Activated effector memory CD4-positive, alpha-beta T cell treated with anti-CD3 and anti-CD28 coated beads, Interleukin-2, amount 50 U/mL, for 16 hours (primary cell): ENCODE measurements at places on chromosomes 13 and 19.

- no peak for DNase-seq
These were observed 168.6 kb downstream of the POSTN start for GRCh38 chr13:37429976-37430375.

- DNase-seq, result no peak
These were observed 27.2 kb downstream of the ADPRHL1 start for GRCh38 chr13:113425941-113426590.

DNA sequence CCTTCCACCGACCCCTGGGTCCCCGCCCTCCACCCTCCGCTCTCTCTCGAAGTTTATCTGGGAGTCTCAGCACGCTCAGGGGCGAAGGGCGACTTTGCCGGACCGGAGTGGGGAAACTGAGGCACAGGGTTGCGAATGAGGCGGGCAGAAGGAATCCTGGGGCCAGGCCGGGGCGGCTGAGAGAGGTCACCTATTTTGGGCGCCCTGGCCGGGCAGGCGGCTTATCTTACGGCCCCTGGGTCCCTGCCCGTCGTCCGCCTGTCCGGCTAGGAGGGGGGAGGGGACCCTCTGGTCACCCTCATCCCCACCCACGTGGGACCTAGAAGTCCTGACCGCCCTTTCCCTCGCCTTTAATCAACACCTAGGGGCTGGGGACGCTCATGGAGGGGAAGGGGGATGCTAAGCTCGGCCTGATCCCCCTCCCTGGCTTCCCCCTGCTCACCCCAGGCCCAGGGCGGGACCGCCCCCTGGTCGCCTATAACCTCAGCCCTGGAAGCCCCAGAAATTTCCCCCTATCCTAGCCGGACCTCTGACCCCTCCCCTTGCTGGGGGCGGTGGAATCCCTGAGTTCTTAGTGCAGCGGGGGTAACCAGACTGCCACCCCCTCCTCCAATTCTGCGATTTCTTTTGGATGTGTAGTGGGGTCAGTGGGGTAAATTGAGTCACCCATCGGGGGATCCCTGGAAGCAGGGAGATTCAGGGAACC, 556 bp downstream of the TRIP10 start:
- DNase-seq, result no peak

- no peak for DNase-seq
These were observed 414.9 kb downstream of the COG6 start for GRCh38 chr13:40070357-40070756.

DNA sequence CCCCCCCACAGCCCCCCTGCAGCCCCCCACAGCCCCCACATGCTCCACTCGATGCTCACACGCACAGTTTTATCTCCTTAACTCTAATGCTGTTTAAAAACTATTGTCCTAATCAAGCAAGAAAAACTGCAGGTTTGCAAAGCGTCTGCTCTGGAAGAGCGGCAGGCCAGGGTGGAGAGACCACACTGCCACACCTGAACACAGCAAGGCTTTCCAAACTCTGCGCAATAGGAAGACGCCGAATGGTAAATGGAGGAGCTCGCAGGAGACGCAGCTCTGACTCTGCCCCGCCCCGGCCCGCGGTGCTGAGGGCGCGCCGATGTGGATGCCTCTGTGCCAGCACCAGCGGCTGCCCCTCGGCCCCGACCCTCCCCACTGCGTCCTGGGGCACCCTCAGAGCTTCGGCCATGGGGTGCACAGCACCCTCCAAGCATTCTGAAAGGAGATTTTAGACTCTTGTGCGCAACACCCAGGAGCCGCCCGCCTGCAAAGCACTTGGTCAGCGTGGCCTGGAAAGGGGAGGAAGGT, 32.4 kb downstream of the RASA3 start:
- peak; percentile 66 for DNase-seq

DNA sequence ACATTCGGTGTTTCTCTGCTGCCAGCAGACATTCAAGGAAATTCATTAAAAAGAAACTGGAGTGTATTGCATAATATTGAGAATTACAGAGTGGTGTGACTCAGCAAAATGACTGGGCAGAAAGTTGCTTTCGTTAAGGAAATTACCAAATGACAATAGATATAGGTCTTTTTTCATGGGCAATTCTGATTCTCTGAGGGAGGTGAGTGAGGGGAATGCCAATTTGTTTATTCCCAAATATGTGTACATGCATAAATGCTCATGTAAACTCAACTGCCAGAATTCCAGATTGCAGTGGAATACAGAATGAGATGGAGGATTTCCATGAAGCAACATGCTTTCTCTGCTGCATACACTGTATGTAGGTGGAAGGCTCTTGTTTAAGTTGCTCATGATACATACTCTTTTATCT, 1730.1 kb downstream of the SLITRK5 start:
- DNase-seq, result no peak

GRCh38 chr13:112759827-112760226, 70.0 kb downstream of the ATP11A start:
- DNase-seq, result no peak

- no peak for DNase-seq
These were observed 7.0 kb upstream of the TLE6 start for GRCh38 chr19:2970201-2970835.

GRCh38 chr13:23673354-23673753, 103.1 kb downstream of the TNFRSF19 start:
- DNase-seq, result no peak

- no peak for DNase-seq
These were observed 153.8 kb upstream of the UBL3 start for GRCh38 chr13:30004204-30004603.

DNA sequence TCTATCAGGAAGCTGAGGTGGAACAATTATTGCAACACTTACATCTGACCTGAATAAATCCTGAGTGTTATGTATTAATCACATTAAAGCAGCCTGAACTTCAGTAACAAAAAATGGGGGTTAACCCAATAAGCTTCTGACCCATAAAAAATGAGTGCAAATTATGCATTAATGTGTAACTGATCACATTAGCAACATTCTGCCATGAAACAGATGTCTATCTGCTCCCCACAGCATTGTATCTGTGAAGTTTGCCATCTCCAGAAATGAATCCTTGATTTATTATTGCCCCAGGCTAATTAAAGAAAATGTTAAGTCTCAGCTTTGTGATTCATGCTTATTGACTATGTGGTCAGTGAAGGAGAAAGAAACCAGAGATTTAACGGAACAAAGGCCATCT, 304.9 kb downstream of the PCDH20 start:
- DNase-seq, result no peak

- no peak for DNase-seq
These were observed 32.4 kb upstream of the EIF3G start for GRCh38 chr19:10152100-10152499.

GRCh38 chr19:4829001-4829712, 2.4 kb downstream of the TICAM1 start:
- DNase-seq, result no peak

DNA sequence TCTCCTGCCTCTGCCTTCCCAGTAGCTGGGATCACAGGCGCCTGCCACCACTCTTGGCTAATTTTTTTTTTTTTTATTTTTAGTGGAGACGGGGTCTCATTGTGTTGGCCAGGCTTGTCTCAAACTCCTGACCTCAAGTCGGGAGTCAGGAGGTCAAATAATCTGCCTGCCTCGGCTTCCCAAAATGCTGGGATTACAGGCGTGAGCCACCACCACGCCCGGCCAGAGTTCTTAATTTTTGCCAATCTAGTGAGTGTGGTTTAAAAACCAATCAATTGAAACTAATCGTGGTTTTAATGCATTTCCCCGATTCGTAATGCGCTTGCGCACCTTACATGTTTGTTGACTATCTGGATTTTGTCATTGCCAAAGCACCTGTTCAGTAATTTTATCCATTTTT, 37.0 kb downstream of the SKA3 start:
- DNase-seq, result no peak

GRCh38 chr19:10876459-10877240, 5.3 kb downstream of the CARM1 start:
- no peak for DNase-seq

- DNase-seq, result no peak
These were observed 2.6 kb downstream of the GRIK5 start for GRCh38 chr19:42067315-42067888.

DNA sequence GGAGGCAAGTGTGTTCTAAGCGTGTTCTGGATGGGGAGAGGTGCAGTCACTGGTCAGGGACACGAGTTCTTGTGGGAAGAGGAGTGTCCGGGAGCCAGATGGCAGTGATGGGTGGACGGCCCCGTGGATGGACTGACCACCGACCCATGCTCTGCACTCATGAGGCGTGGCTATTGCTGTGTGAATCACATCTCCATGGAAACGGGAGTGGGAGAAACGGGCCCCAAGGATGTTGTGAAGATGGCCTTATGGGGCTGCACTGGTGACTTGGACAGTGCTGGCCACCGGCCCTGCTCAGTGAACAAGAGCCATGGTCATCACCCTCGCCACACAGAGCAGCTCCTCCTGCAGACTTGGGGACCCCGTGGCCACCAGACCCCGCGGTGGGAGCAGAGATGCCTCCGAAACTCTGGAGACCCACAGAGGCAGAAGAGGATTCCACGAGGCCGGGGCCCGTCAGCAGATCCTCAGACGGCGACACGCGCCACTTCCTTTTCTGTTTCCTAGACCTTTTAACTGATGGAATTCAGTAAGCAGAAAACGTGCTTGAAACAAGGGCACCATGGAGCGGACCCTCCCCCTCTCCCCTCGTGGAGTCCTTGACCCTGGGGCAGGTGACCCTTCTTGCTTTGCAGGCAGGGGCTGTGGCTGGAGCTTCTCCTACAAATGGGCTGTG, 47.5 kb downstream of the GAS6 start:
- no peak for DNase-seq

GRCh38 chr19:34428549-34429285, 536 bp downstream of the UBA2 start:
- peak; percentile 83 for DNase-seq

DNA sequence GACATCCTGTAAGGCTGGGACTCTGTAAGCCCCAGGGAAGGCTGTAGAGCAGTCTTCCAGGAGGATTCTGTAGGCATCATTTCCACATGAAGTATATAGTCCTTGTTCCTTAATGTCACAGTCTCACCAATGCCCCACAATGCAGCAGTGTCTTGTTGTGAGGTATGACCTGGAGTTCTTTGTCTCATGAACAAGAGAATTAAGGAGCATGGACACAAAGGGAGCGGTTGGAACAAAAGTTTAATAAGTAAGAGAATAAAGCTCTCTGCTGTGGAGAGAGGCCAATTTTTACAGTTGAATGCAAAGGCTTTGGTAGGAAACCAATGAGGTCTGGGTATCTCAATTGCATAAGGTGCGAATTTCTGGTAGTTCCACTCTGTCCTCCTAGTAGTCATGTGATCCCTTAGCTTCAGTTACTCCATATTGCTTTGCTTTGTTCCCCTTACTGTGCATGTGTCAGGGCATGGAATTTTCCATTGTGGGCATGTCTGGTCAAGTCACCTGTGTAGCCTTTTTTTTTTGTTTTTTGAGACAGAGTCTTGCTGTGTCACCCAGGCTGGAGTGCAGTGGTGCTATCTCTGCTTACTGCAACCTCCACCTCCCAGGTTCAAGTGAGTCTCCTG, 124.3 kb upstream of the TMTC4 start:
- no peak for DNase-seq

GRCh38 chr19:10004617-10005016, 5.7 kb downstream of the COL5A3 start:
- no peak for DNase-seq

DNA sequence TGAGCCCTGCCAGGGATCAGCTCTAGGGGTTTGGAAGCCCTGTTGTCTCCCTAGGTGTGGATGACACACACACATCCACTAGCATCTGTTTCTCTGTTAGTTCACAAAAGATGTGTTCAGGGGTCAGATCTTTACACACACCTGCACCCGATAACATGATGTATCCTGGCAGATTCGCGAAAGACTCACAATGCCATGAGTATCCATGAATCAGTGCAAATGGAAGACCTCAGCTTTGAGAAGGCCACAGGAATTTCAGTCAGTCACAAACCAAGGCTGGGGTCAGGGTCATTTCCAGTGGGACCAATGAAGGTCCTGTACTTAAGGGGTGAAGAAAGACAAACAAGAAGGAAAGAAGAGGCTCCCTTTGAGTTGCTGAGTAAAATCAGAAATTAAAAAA, 898.2 kb downstream of the UQCRFS1 start:
- DNase-seq, result no peak

DNA sequence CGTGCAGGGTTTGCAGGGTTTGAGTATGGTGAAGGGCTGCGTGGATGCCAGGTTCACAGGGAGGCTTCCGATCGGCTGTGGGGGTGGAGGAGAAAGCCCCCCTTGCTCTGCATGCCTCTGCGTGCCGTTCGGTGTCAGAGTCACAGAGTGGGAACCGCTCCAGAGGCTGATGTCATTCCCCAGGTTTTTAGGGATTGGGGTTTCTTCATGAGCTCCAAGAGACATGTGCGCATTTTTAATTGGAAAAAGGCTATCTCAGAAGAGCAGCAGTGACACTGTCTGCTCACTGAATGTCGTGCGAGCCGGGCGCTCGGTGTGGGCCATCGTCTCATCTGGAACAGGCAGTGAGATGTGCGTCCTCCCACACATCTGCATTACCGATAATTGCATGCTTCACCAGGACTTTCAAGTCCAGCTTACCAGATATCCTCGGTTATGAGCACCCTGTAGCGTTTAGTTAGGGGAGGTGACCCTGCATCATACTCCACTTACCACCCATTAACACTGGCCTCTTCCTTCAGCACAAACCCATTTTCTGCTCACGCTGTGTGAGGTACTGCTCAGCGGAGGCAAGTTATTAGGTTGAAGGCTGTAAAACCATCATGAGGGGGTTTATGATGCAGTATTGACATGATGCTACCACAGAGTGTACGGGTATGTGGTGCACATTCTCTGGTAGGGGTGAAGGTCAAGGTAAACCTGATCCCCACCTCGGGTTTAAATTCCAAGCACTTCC, 1.7 kb downstream of the MCF2L start:
- DNase-seq, result no peak

DNA sequence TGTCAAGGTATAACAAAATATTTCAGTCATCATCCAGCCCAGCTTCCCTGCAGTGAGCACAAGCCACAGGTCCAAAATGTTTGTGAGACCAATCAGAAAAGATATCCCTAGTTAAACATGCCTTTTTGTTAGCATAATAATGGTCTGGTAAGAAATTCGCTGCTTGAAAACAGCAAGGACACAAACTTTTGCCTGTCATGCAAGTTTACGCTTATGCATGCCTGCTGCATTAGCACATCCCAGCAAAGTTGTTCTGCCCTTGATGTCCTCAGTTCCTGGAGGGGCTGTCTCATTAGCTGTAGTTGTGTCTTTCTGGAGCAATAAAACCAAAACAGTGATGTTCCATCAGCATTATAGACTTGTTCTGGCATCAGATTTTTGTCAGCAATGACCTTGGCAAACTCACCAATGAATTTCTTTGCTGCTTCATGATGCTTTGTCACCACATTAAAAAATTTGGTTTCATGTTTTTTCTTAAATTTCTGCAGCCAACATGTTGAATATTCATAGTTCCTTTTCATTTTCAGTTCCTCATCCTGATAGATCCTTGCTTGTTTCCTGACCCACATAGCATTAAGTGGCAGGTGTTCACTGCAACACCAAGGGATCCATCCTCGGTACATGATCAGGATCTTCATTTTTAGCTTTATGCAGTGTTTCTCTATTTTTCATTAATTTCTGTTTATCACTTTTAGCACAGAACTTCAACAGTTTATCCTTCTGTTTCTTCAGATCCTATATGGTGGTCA, 72.0 kb upstream of the GPR183 start:
- no peak for DNase-seq
